Activated T-cell treated with anti-CD3 and anti-CD28 coated beads, Interleukin-2, amount 50 U/mL, for 4 hours (primary cell): ENCODE measurements at places on chromosomes 2 and 18. TPM values are rescaled to one million over a fixed set of nuclear protein-coding genes. Genes with fewer than 3 reads are reported as not detected.

The C2orf80 gene
- not detected for total RNA-seq

The SERPINB10 gene
- not detected for total RNA-seq

The DOK6 gene
- total RNA-seq = 0.03 TPM

The CPO gene
- total RNA-seq = not detected

The DNAH7 gene
- total RNA-seq = not detected

The PRKAG3 gene
- total RNA-seq = not detected

The SOX11 gene
- total RNA-seq = not detected

The NLRC4 gene
- not detected for total RNA-seq

The UPP2 gene
- not detected for total RNA-seq

The C2orf81 gene
- 1.3 TPM for total RNA-seq

The POMC gene
- total RNA-seq = 5.6 TPM

The RIT2 gene
- not detected for total RNA-seq

The INPP5D gene
- total RNA-seq = 31.7 TPM

The TBC1D8 gene
- total RNA-seq = 0.68 TPM

The CDH2 gene
- 0.18 TPM for total RNA-seq

The SEC11C gene
- total RNA-seq = 126 TPM

The EMX1 gene
- total RNA-seq = not detected

The PLGLB1 gene
- 1.3 TPM for total RNA-seq

The LHCGR gene
- total RNA-seq = not detected

The TGFA gene
- total RNA-seq = 0.68 TPM

The GYPC gene
- 93.4 TPM for total RNA-seq

The SEMA4C gene
- total RNA-seq = 9.0 TPM

The SPP2 gene
- not detected for total RNA-seq

The UGT1A3 gene
- total RNA-seq = not detected

The CCDC74B gene
- 0.23 TPM for total RNA-seq

The GALNT1 gene
- 47.0 TPM for total RNA-seq

The ADD2 gene
- 4.8 TPM for total RNA-seq

The CCL20 gene
- total RNA-seq = 23.1 TPM

The SCYGR4 gene
- not detected for total RNA-seq

The BOK gene
- total RNA-seq = 0.16 TPM

The MSH2 gene
- total RNA-seq = 44.1 TPM

The CCDC178 gene
- not detected for total RNA-seq

The GRB14 gene
- 0.27 TPM for total RNA-seq

The GTF2A1L gene
- total RNA-seq = not detected

The C1QL2 gene
- total RNA-seq = not detected

The GPR35 gene
- 3.0 TPM for total RNA-seq

The PRSS56 gene
- not detected for total RNA-seq

The PAX3 gene
- total RNA-seq = not detected

The CXCR4 gene
- 28.5 TPM for total RNA-seq

The TMEM37 gene
- 0.27 TPM for total RNA-seq

The RBM45 gene
- total RNA-seq = 18.6 TPM

The UGGT1 gene
- total RNA-seq = 59.1 TPM

The HAAO gene
- not detected for total RNA-seq

The SCN3A gene
- total RNA-seq = not detected

The CREG2 gene
- total RNA-seq = not detected

The STPG4 gene
- not detected for total RNA-seq

The INHBB gene
- 0.11 TPM for total RNA-seq

The PSMG2 gene
- total RNA-seq = 99.1 TPM

The CD8B2 gene
- 0.18 TPM for total RNA-seq

The PAX8 gene
- total RNA-seq = 0.73 TPM

The KIAA2012 gene
- total RNA-seq = not detected

The EPG5 gene
- 9.8 TPM for total RNA-seq

The EGR4 gene
- 0.79 TPM for total RNA-seq

The CERKL gene
- not detected for total RNA-seq

The FAM117B gene
- total RNA-seq = 9.2 TPM
